ENCODE measurements at places on chromosomes 16 and 17. TPM values are rescaled to one million over a fixed set of nuclear protein-coding genes. Genes with fewer than 3 reads are reported as not detected.

GRCh38 chr17:17382971-17383370 is 79.8 kb downstream of the NT5M start:
- H3K36me3 ChIP-seq, result no peaks in the 10 kb centered on the region
- H3K27me3 ChIP-seq, result peaks cover 58% of the 10 kb centered on the region
- H3K27ac ChIP-seq, result no peak overlapping the region
- H3K4me1 ChIP-seq, result no peaks in the 10 kb centered on the region
- H3K4me3 ChIP-seq, result no peak overlapping the region

ZSCAN10 gene
- not detected for total RNA-seq

GRCh38 chr17:19755392-19755791 is 7.3 kb upstream of the ALDH3A1 start:
- no peak for DNase-seq
- no peaks in the 10 kb centered on the region for H3K27me3 ChIP-seq
- no peaks in the 10 kb centered on the region for H3K4me1 ChIP-seq
- H3K27ac ChIP-seq, result no peak overlapping the region

- H3K4me1 ChIP-seq, result peaks cover 63% of the 10 kb centered on the region
- H3K27ac ChIP-seq, result no peak overlapping the region
- no peaks in the 10 kb centered on the region for H3K27me3 ChIP-seq
- H3K36me3 ChIP-seq, result peaks cover 55% of the 10 kb centered on the region
Observed at GRCh38 chr16:55499951-55500529, 8.8 kb upstream of the LPCAT2 start.

GRCh38 chr16:86368261-86368660 is 142.1 kb upstream of the FOXF1 start:
- no peaks in the 10 kb centered on the region for H3K27me3 ChIP-seq
- H3K36me3 ChIP-seq, result no peaks in the 10 kb centered on the region
- H3K27ac ChIP-seq, result peak overlapping the region; percentile 79
- peaks cover 50% of the 10 kb centered on the region for H3K4me1 ChIP-seq
- no peak overlapping the region for H3K4me3 ChIP-seq

DNA sequence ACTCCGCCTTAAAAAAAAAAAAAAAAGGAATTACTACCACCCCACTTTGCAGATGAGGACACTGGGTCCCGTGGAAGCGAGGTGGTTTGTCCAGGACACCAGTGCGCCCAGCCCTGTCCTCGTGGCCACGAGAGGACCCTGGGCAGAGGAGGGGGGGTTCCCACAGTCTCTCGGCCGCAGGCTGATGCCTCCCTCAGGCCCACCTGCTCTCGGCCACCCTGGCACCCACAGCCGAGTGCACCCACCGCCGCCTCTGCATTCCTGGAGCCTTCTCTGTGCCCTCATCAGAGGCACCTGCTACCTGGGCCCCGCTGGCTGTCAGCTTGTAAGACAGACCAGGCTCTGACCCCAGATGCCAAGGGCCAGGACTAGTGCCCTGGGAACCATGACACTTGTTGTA is 28.1 kb upstream of the PVALEF start:
- DNase-seq, result no peak
- H3K27ac ChIP-seq, result no peak overlapping the region
- H3K36me3 ChIP-seq, result no peaks in the 10 kb centered on the region
- no peaks in the 10 kb centered on the region for H3K4me1 ChIP-seq
- no peaks in the 10 kb centered on the region for H3K27me3 ChIP-seq

CSH2 gene
- total RNA-seq, result not detected

DNA sequence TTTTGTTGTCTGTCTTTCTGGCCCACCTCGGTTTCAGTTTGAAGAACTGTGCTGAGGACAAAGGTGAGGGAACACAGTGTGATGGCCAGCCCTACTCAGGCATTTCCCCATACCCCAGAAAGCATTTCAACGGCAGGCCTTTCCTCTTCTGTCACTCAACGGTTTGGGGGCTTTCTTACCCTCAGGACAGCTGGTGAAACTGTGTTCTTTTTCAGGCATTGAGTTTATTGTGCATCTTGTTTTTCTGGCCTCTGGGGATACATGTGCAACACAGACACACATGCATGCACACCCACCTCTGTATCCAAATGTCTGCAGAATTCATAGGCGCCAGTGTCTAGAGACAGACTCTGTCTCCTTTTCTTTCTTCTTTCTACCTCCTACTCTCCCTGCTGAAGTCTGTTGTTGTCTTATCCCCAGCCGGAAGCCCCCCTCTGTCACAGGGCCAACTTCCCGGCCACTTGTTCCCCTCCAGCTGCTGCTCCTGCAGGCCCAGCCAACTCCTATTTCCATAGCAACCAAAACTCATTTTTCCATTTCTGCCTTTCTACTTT is 17.0 kb downstream of the CHD9 start:
- no peaks in the 10 kb centered on the region for H3K27me3 ChIP-seq
- peaks cover 17% of the 10 kb centered on the region for H3K4me1 ChIP-seq
- no peak for DNase-seq
- no peaks in the 10 kb centered on the region for H3K36me3 ChIP-seq
- H3K4me3 ChIP-seq, result peak overlapping the region; percentile 6

DNA sequence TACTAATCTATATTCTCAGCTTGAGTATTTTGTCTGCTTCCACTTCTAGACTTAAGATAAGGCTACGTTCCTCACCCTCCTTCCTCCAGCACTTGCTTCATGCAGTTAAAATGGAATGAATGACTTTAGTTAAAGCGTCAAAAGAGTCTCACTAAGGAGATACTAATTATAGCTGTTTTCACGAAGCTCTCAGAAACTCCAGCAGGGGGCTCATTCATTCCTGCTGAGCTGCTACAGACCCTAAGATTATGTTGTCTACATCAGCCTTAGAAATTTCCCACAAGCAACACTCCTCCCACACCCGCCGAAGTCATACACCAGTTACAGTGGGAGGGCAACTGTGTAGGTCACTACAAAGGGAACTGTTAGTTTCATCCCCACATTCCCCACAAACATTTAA is 57.0 kb upstream of the KIFC3 start:
- no peaks in the 10 kb centered on the region for H3K27me3 ChIP-seq
- no peak overlapping the region for H3K27ac ChIP-seq
- no peak for DNase-seq
- no peak overlapping the region for H3K4me3 ChIP-seq

GRCh38 chr16:11160676-11161115 is 95.3 kb downstream of the SOCS1 start:
- H3K27me3 ChIP-seq, result no peaks in the 10 kb centered on the region
- peak overlapping the region; percentile 71 for H3K27ac ChIP-seq
- H3K4me3 ChIP-seq, result no peak overlapping the region
- no peaks in the 10 kb centered on the region for H3K36me3 ChIP-seq

DNA sequence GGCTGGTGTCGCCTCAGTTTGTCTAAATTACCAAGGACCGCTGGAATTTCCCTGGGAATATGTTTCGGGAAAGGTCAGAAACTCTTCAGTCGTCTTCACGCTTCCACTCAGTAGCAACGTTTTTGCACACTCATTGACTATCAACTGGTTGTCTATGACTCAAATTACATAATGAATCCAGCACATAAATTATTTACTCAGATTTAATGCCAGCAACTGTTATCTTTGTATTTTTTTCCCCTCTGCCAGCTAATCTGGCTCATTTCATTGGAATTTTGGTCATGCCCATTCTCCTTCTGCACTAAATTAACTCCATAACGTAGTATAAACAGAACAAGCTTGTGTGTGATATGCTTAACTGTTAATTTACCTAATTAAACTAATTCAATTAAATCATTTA is 372.7 kb upstream of the ZFHX3 start:
- H3K27me3 ChIP-seq, result no peaks in the 10 kb centered on the region
- no peak overlapping the region for H3K4me3 ChIP-seq
- no peak for DNase-seq
- H3K36me3 ChIP-seq, result no peaks in the 10 kb centered on the region
- H3K4me1 ChIP-seq, result no peaks in the 10 kb centered on the region

Data from esophagus muscularis mucosa (tissue), 4 donors.